ENCODE measurements at places on chromosomes 5 and 9. TPM values are rescaled to one million over a fixed set of nuclear protein-coding genes. Genes with fewer than 3 reads are reported as not detected.

Gene PCDHGC4
- total RNA-seq, result 5.2 TPM

DNA sequence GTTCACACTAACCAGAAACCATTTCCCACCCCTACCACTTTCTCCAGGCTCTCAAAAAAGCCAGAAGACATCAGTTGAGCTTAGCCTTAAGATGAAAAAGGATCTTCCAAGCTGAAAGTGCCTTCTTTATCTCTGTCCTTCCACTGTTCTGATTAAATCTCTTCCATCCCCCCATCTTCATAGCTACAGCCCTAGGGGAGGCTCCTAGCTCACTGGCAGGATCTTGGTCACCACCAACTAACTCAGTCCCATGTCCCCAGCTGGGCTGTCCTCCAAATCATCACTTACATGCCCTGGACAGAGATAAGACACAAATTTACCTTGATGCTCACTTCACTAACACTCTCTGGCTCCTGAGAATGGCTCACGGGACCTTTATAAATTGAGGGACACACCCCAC lies 14.3 kb downstream of the LCP2 start:
- H3K36me3 ChIP-seq, result no peaks in the 10 kb centered on the region
- H3K27me3 ChIP-seq, result peaks cover 1% of the 10 kb centered on the region
- H3K27ac ChIP-seq, result no peak overlapping the region

Gene IGIP
- total RNA-seq, result 2.6 TPM

Gene LHX3
- not detected for total RNA-seq

- no peaks in the 10 kb centered on the region for H3K27me3 ChIP-seq
- H3K4me1 ChIP-seq, result no peaks in the 10 kb centered on the region
- no peak overlapping the region for H3K4me3 ChIP-seq
- H3K36me3 ChIP-seq, result no peaks in the 10 kb centered on the region
These were observed 72.6 kb upstream of the GALNT10 start for GRCh38 chr5:154117930-154118329.

DNA sequence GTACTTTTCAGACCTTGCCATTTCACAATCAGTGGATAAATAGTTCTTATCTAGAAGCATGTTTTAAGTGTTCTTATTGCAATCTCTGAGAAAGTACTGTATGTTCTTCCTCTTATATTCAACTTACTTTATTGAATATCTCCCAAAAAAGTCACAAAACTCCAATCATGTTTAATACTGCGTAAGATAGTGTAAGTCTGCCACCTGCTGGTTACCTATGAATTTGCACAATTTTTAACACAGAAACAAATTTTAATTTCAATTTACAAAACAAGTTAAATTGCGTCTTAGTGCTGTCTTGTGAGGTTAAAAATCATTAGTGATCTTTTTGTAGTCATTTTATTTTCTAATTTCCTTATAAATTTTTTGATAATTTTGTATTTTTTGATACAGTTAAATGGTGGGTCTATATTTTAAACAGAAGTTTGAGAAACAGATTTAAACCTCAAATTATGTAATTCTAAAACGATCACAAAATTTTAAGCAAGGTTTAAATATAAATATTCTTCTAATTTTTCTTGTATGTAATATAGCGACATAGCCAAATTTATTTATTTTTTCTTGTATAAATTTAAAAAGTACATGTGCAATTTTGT lies 115.8 kb downstream of the EMB start:
- H3K27ac ChIP-seq, result no peak overlapping the region
- no peak for DNase-seq
- no peaks in the 10 kb centered on the region for H3K27me3 ChIP-seq
- H3K36me3 ChIP-seq, result no peaks in the 10 kb centered on the region

Gene ZNF366
- not detected for total RNA-seq

DNA sequence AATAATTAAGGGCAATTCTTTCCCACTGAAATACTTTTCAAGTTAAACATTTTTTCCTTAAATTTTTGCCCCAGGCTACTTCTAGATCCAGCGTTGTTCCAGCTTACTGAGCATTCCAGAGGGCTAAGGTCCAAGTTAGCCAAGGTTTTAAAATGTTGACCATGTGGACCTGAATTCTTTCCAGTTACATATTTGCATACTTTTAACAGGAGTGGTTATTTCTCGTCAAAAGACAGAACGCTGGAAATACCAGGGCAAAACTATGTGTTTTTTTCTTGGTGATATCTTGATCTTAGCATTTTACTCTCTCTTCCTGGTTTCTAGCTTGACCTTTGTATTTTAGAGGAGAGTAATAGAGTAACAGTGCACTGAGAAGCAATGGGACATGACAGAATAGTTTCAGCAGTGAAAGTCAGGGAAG lies 32.8 kb downstream of the TMC1 start:
- H3K4me1 ChIP-seq, result peaks cover 17% of the 10 kb centered on the region
- H3K4me3 ChIP-seq, result no peak overlapping the region
- H3K27ac ChIP-seq, result peak overlapping the region; percentile 96
- H3K36me3 ChIP-seq, result no peaks in the 10 kb centered on the region

DNA sequence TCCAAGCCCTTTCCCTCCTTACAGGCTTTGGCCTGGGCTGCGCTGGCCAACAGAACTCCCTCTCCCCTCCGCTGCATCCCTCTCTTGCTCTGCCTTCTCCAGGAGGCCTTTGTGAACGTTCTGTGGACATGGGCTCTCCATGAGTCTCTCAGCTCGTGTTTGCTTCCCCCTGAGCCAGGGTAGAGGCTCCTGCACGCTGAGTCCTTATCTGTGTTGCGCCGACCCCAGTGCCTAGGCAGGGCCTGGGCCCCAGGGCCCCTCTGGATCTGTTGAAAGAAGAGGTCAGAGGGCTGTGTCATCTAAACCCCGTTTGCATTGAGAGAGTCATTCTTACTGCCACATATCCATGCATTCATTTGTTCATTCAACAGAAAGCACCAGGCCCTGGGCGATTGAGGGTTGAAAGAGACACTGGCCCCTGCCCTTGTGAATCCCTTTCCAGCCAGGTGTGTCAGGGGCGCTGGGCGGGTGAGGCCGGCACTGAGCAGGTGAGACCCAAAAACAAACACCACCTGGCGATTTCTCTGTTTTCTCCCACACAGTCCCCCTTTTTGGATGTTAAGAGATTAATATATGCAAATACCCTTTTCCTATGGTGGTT lies 111.2 kb upstream of the IER5L start:
- H3K27ac ChIP-seq, result peak overlapping the region; percentile 62
- peaks cover 10% of the 10 kb centered on the region for H3K4me1 ChIP-seq
- H3K36me3 ChIP-seq, result no peaks in the 10 kb centered on the region

All from mesothelial cell of epicardium (in vitro differentiated cells).